CD4-positive, alpha-beta T cell (primary cell): ENCODE measurements at places on chromosomes 1 and 21.
A peak's percentile ranks its signal among the peaks of the same experiment; 100 is the strongest.

DNA sequence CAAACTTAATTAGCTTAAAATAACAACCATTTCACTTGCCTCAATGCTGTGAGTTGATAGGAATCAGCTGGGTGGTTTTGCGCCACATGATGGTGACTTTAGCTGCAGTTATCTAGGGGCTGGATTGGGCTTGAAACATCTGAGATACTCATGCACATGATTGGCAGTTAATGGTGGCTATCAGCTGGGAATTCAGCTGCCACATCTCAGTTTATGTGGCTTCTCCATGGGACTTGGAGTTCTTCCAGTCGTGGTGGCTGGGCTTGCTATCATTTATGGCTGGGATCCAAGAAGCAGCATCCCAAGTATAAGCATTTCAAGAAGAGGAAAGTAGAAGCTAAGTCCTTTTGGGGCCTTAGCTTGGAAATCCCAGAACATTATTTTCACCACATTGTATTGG is 36.4 kb downstream of the PDC start:
- DNase-seq, result no peak

DNA sequence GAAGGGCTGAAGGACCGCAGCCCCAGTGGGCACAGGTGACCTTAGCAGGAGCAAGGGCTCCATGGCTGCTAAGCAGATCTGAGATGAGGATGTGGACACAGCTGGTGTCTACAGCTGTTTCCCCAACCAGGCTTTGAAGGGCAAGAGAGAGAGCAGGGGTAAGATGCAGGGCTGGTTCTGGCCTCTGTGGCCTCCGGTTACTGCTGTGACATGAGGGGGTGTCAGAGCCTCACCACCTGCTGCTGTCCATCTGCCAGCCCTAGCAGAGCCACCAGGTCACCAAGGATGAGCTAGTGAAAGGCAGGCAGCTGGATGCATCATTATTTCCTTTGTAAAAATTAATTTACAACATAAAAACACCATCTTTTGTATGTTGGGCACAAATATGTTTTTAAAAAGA is 33.4 kb downstream of the OBSCN start:
- DNase-seq, result no peak

GRCh38 chr1:234486858-234487840 is 8.2 kb upstream of the TARBP1 start:
- peak; percentile 64 for DNase-seq

- DNase-seq, result no peak
Observed at GRCh38 chr1:61961009-61961408, 218.7 kb downstream of the PATJ start.

- no peak for DNase-seq
Observed at GRCh38 chr1:94456736-94457135, 38.5 kb downstream of the ABCD3 start.

- no peak for DNase-seq
Observed at GRCh38 chr1:208036106-208036808, 125.3 kb upstream of the CD34 start.

DNA sequence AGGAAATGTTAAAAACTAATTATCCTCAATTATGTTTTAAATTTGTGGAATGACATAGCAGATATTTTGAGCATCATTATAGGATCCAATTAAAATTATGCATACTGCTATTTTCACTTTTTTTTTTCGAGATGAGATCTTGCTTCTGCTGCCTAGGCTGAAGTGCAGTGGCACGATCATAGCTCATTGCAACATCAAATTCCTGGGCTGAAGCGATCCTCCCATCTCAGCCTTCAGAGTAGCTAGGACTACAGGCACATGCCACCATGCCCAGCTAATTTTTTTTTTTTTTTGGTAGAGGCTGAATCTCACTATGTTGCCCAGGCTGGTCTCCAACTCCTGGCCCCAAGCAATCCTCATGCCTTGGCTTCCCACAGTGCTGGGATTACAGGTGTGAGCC is 11.3 kb upstream of the SLC1A7 start:
- DNase-seq, result no peak

GRCh38 chr1:9202240-9202870 is 32.2 kb upstream of the H6PD start:
- DNase-seq, result no peak

- DNase-seq, result no peak
Observed at GRCh38 chr1:93746021-93746812, 64.6 kb upstream of the BCAR3 start.

GRCh38 chr1:5223206-5223605 is 568.8 kb downstream of the AJAP1 start:
- no peak for DNase-seq

DNA sequence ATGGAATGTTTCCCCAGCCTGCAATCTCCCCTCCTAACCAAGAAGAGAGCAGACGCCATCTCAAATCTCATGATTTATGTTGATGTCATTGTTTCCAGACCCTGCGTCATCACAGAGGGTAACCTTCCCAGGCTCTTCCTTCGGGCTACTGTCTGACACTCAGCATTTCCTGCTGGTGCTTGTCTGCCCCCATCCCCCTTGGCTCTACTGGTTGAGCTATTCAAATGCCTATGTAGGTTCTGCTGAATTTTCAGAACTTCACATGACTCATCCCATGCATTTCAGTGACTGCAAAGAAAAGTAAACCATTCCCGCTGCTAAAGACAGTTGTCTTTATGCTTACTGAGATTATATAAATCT is 24.8 kb upstream of the ITPKB start:
- DNase-seq, result peak; percentile 13

DNA sequence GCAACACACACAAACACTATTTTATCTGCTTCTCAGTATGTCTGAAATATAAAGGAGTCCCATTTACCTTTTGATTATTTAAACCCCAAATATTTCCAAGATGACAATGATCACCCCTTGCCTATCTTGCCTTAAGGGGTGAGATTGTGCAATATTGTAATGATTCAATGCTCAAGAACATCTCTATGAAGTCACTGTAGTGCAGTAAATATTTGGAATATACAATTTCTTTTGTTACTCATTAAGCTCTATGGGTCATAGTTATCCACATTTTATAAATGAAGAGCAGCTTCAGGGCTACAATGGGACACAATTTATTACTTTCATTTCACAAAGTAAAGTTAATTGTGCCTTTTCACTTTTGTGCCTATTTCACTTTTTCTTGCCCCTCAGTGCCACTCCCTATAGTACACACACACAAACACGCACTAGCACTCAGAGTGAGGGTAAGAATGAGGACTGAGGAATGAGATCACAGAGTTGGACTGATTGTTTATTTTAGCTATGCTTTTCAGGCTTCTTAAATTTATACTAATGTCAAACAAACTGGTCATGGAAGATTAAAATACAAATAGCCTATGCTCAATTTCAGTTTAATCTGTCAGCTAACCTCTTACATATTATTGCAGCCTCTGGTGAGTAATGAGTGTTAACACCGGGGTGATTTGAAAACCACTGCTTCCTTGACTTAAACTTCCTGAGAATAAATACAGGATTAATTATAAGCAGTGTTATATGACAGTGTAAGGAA is 521.0 kb upstream of the B3GALT2 start:
- DNase-seq, result no peak

DNA sequence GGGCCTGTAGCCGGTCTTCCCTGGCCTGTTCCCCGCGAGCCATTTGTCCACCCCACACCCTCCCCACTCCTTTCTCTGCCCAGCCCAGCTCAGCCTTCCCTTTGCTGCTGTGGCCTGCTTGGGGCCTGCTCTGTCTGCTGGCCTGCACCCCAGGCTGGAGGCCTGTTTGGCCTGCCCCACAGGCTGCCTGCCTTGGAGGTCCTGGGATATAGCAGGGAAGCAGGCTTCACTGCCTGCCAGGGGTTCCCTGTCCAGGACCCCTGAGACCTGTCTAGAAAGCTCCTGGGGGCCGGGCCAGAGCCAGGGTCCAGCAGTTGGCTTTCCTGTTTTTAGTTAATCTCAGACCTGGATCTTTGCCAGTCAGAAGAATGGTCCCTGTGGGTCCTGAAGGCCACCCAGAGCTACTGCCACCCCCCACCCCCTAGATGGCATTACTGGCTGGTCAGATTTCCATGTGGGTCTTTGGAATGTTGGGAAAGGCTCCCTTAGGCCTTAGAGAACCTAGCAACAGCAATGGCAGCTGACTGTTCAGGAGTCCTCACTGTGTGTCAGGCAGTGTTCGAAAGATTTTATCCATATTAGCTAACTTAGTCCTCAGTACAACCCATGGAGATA is 7.7 kb downstream of the ZNF362 start:
- DNase-seq, result no peak

- no peak for DNase-seq
Observed at GRCh38 chr1:55045430-55045829, 6.1 kb downstream of the PCSK9 start.

- no peak for DNase-seq
Observed at GRCh38 chr1:245751726-245752470, 597.1 kb downstream of the KIF26B start.

DNA sequence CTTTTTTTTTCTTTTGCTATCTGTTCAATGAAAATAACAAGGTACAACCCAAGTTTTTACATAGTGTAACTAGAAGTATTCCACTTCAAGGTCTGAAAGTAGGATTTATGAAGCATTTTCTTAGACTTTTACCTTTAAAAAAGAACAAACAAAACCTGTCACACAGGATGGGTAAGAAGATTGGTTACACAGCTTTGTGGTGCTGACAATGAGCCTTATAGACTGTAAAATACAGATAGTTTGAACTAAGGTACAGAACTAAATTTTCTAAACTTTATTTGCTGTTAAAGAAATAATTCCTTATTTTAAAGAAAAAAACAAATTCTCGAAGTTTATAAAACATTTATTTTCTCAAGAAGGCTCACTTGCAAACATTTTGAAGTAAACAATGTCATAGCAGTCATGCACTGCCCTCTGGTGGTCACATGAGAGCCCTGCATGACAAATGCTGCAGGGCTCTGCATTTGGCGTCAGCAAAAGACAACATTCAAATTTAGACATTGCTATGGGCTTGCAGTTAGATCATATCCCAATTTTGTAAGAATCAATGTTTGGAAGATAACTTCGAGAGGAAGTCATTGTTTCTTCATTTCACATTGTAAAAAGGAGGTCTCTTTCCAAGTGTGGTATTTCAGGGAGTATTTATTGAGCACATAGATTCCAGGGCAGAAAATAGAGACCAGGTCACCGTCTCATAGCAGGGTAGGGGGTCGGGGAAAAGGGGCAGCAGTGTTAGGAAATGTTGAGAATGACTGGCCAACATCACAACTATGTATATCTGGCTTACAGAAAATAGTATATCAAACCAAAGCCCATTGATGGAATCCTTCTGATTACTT is 115.3 kb upstream of the FMN2 start:
- DNase-seq, result peak; percentile 31

- no peak for DNase-seq
Observed at GRCh38 chr1:186474208-186474607, 13.3 kb upstream of the PDC start.
